ENCODE measurements at places on chromosomes 6 and 20. TPM values are rescaled to one million over a fixed set of nuclear protein-coding genes. Genes with fewer than 3 reads are reported as not detected.

- DNase-seq = no peak
Observed at GRCh38 chr6:54308289-54308985, at the start of gene TINAG. TINAG (plus strand) TSS chr6:54308441; CDS start chr6:54308551, 110 bp downstream.

DNA sequence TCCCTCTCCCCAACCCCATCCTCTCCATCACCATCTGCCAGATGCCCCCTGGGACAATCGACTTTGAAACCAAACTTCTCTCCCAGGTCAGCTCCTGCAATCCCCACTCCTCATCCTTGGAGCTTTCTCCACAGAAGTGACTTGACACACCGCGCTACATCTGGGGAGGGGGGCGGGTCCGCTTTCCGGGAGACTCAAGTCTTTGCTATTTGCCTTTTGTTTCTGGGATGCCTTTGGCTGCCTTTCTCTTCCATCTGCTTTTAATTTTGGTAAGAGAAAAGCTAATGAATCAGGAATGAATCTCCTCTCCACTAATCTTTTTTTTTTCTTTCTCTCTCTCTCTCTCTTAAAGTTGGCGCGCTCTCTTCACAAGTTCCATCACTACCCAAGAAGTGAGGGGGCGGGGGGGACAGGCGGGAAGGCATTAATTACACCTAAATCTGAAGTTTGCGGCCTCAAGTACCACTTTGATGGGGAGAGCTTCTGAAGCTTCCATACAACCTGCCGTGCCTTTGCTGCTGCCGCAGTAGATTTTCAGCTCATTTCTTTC is 664 bp upstream of the TPBG start:
- no peak for DNase-seq

ELOVL2 gene
- total RNA-seq = not detected

FGD2 gene
- 1.6 TPM for total RNA-seq

PDYN gene
- not detected for total RNA-seq

DNA sequence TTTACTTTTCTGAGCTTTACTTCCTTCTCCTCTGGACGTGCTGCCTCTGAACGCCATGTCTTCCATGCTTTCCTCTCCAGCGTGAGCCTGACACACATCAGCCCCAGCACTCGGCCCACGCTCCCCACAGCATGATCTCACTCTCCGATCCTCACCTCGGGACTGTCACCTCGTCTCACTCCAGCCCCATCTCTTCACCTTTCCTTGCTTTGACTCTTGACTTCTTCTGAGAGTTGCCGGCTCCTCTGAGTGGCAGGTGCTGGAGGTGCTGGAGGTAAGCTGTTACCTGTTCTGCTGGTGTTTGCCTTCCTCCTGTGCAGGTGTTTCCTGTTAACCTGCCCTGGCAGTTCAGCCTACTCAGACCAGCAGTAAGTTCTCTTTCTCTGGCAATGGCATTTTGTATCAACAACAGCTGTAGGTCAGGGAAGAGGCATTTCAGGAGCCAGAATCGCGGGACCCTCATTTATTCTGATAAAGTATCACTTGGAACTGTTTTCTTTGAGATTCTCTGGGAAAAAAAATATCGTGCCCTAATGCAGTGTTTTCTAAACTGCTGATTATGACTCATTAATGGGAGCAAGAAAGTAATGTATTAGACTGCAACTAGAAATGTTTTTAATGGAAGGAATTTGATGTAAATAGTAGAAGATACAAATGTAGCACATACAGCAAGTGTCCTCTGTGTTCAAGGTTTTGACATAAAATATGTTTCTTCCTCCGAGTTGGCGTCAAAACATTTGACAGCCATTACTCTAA is 106.5 kb downstream of the ARID1B start:
- DNase-seq = peak; percentile 59

DNA sequence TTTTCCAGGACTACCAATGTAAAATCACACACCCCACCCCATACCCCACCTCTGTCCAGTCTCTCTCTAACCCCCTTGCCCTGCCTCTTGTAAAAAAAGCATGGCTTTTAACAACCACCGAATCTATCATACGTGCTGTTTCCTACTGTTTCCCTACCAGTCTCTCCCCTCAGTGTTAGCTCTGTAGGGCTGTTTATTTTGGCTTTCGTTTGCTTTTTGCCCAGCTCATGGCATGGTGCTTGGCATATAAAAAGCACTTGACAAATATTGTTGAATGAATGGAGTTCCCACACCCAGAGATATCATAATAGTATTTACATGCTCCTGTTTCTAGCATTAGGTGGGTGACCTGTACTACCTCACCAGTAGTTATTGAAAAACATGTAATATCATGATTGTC is 148.2 kb downstream of the OPRM1 start:
- no peak for DNase-seq

DNA sequence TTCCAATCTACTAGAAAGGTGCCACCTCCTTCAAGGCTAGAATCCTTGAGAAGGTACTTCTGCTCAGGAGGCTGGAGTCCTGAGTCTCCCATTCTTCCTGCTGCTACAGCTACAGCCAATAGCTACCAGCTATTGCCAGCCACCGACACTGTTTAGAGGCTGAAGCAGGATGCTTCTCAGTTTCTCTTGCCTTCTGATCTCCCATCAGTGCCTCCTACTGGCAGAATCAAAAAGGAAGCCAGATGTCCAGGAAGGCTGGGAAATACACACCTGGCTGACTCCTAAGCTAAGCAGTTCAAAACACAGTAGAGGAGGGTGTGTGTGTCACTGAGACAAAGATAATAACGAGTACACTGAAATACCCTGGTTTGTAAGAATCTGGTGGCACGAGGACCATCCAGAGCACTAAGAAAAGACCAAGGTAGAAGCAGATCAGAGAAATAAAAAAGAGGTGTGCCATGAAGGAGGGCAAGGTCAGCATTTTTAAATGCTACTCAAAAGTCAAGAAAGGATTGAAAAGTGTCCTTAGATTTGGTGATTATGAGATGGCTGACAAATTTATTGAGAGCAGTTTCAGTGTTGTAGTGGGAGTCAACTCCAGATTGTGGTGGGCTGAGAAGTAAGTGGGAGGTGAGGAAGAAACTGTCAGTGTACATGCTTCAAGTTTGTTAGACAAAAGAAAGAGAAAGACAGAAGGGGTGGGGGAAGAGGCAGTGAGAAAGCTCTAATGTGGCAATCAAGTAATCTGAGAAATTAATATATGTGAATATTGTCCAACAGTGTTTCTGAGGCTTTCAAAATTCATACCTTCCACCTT is 2.3 kb upstream of the HLA-DMA start:
- DNase-seq = peak; percentile 50

DNA sequence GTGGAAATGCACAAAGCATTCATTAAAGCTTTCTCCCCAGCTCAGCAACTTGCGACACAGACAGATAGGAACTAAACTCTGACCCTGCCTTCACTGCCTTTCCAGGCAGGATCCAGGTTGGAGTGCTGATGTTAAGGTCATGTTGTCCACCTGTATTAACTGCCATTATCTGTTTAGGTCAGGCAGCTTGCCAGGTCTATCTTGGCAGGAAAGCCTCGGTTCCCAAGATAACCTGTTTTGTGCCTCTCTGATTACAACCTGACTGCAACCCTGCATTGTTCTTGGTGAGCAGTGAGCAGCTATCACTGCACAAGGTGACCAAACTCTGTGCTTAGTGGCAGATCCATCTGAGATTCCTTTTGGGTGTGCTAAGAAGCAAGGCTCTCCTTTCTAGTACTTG is 23.2 kb upstream of the ELOVL2 start:
- no peak for DNase-seq

GRCh38 chr20:15682690-15683089 is 890.6 kb downstream of the KIF16B start:
- DNase-seq = no peak

C6orf15 gene
- total RNA-seq = not detected

DNA sequence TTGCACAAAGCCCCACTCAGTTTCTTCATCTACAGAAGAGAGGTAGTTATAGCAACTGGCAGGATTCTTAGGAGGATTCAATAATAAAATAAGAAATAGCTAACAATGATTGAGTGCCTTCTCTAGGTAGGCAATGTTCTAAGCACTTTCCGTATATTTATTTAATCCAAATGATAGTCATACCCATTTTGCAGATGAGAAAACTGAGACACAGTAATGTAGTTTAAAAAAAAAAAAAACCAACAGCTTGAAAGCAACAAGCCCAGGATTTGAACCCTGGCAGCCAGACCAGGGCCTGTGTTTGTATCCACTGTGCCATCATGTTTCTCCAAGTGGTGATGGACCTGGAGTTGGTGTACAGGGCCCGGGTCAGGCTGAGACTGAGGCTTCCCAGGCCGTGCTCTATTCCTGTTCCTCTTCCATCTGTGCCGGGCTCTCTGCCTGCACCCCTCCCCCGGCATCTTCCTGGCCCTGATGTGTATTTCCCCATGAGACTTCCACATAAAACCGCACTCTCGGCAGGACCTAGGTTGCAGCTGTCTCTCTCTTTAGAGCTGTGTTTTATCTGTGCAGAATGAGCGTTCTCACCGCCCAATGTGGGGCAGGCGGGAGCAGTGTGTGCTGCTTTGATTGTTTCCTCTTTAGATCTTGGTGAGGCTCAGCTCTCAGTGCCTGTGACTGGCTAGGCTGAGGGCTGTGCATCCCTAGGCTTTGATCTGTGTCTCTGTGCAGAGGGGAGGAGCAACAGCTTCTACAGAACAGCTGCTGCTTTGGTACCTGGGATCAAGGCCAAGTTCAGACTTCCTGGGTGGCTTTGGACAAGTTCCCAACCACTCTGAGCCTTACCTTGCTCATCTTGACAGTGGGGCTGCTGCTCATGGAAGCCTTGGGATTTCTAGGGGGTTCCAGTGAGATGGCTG is 49.5 kb downstream of the TOX2 start:
- DNase-seq = peak; percentile 46

ZBP1 gene
- total RNA-seq = 0.56 TPM

DNA sequence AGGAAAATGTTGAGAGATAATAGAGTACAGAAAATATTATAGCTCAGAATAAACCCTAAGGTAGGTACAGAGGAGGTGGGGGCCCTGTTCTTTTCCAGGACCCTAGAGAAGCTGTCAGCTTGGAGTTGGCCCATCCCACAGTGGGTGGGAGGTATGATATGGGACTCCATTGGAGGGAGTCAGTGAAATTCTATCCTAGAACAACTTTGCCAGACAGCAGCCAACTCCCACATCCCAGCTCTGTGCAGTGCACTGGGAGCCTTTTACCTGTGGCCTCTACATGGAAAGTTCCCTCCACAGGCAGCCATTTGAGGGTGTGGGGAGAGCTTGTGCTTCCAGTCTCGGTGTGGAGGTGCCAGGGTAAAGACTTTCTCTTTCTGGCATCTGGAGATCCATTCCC is 36.8 kb upstream of the CLIC5 start:
- DNase-seq = no peak

DNA sequence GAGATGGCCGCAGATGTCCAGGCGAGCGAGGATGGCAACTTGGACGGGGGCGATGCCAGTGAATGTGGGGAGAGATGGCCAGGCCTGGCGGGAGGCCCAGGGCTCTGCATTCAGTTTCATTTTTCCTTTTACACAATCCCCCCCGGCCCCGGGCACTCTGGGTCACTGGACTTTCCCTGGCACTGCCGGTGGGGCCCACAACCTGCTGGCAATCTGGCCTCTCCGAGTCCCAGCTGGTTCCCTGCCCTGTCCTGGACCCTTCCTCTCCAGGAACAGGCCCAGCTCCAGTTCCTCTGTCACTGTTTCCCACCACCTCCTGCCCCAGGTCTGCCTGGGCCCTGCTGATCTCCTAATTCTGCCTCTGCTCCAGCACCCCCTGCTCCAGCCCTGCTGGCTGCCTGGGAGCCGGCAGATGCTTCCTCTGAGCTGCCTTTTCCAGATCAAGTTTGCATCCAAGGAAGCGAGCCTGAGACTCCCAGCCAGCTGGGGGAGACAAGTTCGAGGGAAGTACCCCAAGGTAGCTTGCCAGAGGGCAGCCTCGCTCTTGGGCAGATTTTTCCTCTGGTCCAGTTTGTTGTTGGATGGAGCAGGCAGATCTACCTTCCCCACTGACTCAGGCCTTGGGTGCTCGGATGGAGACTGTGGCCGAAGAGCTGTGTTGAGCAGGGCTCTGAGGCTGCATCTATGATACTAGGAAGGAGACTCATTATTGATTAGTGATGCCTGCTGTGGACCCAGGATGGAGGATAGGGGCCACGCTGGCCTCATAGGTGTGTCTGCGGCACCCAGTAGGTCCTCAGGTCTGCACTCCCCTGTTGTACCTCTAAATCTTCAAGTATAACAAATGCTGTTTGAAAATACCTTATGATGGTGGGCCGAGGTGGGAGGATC is 83.2 kb downstream of the CEBPB start:
- DNase-seq = no peak

DNA sequence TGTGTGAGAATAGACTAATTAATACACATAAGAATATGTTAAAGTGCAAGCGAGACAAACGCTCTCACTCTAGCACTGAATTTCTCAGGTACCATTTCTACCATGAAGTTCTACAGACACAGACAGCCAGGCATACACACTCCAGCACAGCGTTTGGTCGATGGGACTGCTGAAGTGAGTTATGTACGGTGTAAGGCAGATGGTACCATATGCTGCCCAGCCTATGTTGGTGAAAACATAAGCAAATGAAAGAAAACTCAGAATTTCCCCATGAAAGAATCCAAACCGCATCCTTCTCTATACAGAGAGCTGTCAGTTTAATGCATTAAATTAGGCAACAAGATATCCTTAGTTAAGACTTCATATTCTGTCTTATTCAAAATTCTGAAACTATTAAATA is 34.9 kb downstream of the AGPAT4 start:
- DNase-seq = no peak

- no peak for DNase-seq
Observed at GRCh38 chr20:53806683-53807401, 213.2 kb upstream of the ZNF217 start.

- DNase-seq = no peak
Observed at GRCh38 chr6:135286962-135287538, 105.9 kb downstream of the MYB start.

DNA sequence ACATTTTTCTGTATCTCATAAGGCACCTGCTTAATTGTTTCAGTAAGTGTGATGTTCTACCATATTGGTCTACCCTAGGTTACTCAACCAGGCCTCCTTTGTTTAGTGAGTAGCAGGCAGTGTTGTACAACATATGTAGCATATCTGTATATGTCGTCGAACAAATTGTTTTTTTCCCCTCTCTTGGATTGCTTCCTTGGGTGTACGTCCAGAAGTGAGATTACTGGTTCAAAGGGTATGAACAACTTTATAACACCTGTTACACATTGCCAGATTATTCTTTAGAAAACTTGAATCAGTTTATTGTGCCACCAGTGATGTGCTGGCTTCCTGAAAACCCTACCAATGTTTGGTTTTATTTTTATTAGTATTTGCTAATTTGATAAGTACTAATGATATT is 14.7 kb downstream of the SLC16A10 start:
- no peak for DNase-seq

GRCh38 chr6:157436219-157436943 is 55.4 kb downstream of the ZDHHC14 start:
- no peak for DNase-seq
